ENCODE measurements at places on chromosomes 7 and 10.

DNA sequence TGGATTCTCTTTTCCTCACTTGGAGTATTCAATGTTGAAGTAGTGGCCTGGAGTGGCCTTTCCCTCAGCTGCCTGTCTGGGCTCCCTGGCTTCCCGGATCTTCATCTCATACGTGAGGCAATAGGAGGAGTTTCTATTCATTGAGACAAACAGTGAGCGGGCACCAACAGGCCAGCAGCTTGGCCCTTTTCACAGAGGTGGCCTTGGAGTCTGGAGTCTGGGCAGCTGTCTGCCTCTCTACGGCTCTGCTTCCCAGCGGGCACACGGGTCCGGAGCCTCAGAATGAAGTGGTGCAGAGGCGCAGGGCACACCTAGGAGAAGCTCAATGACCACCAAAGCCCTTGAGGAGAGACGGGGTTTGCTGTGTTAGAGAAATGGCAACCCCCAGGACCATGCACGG lies 169.4 kb downstream of the CCDC3 start:
- no peak for DNase-seq

DNA sequence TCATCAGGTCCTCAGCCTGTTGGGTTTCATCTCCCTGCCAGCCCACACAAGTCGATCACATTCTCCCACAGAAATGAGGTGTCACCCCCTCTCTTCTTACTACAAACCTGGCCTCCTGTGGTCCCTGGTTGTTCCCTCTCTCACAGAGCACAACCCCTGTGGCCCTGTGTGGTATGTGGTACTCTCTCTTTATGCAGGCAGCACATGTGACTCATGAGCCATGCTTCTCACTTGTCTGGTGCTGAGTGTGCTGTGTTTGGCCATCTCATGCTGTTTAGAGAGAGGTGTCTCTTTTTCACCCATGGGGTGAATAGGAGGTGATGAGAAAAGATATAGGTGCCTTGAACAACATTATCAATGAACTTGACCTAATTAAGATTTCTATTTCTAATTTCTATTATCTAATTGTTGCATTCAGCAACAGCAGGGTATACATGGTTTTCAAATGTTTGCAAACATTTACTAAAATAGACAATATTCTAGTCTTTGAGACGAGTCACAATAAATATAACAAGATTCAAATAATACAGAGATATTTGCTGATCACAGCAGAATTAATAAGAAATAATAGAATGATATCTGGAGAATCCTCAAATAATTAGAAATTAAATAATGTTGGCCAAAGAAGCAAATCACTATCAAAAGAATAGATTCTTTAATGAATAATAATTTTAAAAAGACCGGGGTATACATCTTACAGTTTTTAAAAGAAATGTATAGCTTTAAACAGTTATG lies 633.8 kb upstream of the IGFBP3 start:
- DNase-seq, result no peak

DNA sequence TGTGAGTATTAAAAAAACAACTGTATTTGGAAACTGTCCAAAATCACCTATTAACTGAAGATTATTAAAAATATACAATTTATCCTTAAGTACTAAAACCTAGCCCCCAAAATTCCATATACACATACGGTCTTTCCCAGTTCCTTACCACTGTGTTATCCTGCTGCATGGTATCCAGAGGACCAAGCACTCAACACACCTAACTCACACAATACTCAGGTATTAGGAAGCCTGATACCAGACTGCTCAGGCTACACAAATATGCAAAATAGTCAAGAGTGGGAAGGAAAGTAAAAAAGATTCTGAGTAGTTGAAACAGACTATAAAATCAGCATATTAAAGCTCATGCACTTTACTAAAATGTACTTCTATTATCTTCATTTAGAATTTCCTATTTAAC lies 67.2 kb downstream of the EPC1 start:
- no peak for DNase-seq

- no peak for DNase-seq
Observed at GRCh38 chr10:118594392-118595063, 920 bp downstream of the PRLHR start.

DNA sequence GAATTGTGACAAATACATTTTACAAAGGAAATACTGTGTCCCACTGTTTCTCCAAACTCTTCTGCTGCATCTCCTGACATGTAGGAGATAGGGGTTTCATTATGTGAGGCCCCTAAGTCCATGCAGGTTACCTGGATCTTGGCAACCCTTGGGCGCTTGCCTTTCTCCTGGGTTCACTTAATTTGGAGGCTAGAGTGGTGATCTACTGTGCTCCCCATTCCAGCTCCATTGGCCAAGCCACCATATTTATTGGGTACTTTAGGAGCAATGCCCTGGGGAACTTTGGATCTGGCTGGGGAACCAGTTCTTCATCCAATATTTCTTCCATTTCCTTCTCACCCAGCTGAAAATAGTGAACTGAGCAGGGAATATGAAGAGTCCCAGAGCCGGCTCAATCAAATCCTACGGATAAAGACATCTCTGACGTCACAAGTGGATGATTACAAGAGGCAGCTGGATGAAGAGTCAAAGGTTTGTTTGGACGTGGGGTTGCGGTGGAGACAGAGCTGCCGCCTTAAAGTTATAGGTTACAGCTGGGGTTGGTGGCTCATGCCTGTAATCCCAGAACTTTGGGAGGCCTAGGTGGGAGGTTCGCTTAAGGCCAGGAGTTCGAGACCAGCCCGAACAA lies 18.5 kb downstream of the MYH16 start:
- no peak for DNase-seq

GRCh38 chr7:152711444-152711944 lies 35.6 kb upstream of the XRCC2 start:
- DNase-seq, result no peak

- DNase-seq, result no peak
Observed at GRCh38 chr10:60731134-60731885, 47.0 kb upstream of the CDK1 start.

GRCh38 chr10:99906470-99906869 lies 103.3 kb downstream of the DNMBP start:
- no peak for DNase-seq

GRCh38 chr7:55641811-55642210 lies 69.5 kb upstream of the VOPP1 start:
- no peak for DNase-seq

DNA sequence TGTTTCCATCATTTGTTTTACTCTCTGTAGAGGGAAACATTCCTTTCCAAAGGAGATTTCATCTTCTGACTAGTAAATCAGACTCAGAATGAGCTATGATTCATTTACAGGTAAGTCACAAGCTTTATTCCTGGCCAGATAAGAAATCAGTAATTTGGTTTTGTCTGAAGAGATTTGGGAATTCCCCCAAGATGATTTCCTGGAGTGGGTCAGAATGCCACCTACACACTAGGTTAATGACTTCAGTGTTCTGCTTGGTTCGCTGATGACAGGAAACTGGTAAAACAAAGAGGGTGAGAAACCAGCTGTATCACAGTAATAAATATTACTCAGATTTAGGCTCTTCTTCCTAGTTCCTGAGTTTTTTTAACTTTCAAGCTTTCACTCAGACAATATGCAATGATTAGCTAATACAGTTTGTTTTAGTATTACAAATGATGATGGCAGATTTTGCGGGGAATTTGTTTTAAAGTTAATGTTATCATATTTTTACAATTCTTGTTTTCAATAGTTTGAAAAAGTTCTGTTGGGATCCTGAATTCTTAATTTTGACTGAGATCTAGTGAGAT lies 8.3 kb upstream of the ASZ1 start:
- no peak for DNase-seq

GRCh38 chr7:102306916-102307677 lies 20.4 kb downstream of the SH2B2 start:
- no peak for DNase-seq

DNA sequence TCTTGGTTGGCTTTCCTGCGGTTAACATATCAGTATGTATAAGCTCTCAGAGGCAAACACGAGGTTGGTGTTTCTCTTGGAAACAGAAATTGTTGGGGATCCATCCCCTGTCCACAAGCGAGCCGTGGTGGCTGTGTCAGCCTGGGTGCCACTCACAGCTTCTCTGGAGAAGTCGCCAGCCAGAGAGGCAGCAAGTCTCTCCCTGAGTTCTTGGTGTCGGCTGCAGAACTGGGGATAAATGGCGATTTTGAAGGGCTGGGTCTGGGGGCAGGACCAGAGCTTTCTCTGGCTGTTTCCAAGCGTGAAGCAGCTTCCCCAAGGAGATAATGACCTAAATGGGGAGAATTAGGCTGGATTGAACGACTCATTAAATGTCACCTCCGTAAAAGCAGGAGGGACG lies 335.3 kb downstream of the GLRX3 start:
- no peak for DNase-seq

DNA sequence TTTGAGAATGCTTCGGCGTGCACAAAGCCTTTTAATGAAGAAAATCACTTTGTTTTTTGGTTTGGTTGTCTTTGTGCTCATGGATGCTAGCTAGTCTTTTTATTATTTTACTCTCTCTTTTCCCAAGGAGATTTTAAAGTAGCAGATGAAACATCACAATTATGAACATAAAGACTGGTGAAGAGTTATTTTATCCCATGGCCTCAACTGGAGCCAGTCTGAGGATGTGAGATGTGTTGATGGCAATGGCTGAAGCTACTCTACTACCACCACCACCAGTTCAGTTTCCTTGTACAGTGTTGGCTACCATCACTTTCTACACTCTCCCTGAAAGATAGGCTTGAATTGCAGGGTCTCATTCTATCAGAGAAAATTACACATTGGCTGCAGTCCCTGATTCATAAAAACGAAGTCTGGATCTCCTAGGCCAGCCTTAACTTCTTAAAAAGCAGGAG lies 494 bp upstream of the HERC4 start:
- DNase-seq, result no peak

DNA sequence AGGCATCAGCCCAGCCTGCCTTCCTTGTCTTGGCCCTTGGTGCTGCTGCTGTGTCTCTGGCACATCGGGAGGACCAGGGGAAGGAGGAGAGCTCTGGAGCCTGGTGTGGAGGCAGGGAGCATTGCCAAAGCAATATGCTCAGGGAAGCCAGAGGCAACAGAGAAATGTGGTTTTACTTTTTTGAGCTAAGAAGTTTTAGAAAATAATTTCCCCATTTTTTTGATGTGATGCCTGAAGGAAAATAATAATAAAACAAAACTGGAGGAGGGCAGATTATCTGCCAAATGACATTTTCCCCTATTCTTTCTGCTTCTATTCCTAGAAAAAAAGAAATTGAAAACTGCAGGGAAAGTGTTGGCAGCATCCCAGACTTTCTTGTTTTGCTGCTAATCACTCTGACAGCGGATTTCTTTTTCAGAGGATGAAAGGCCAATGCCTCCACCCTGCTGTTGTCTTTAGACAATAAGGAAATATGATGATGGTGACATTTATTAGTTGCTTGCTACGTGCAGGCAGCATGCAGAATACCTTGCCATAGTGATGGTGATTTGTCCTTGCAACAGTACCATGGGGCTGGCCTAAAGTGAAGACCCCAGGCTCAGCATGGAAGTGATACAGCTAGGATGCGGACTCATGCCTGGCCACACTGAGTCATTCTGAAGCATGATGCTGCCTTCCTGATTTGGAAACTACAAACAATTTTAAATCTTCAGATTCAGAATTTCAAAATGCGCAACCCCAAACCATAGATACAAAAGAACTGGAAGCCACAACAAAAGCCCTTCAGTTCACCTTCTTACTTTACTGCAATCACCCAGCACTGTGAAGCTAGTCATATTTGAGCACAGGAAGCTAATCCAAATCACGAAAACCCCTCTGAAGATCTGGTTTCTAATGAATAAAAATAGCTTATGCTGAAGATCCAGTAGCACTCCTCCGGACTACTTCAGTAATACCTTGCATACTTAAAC lies 260.2 kb upstream of the TMEM72 start:
- no peak for DNase-seq

DNA sequence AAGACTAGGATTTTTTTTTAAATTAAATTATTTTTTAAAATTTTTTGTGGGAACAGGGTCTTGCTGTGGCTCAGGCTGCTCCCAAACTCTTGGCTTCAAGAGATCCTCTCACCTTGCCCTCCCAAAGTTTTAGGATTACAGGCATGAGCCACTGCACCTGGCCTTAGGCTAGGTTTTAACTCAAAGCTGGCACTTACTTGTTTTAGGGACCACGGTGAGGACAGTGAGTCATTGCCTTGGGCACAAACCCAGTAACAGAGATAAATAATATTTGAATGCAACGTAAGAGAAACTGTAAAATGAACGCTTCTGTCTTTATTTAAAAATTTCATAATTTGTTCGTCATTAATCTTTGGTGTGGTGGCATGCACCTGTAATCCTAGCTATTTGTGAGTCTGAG lies 96.6 kb downstream of the GATA3 start:
- no peak for DNase-seq

DNA sequence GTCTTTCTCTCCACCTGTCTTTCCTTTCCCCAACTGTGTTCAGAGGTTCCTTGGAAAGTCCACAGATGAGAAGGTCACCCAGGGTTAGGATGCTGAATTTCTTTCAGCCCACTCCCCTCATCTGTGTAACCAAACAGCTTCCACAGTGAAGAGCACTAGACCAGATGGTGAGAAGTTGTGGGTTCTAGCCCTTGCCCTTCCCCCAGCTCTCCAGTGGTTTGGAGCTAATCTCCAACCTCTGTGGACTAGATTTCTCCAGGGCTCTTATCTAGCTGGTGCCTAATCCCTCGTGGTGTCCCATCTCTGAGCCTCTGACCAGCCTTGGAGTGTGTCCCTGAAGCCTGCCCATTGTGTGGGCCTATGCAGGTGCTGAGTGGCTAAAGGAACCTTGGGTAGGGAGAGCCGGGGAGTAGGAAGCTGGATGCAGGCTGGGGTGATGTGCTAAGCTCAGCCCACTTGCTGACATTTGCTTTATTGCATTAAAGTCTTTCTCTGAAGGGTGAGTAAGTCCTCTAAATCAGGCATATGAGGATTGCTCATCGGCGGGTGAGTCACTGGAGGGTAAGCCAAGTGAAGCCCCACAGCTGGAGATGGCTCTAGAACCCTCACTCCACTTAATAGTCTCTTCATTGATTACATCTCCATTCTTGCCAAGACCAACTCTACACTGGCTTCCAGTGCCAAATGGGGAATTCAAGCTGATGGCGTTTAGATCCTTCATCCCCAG lies 14.9 kb downstream of the DUSP5 start:
- no peak for DNase-seq

DNA sequence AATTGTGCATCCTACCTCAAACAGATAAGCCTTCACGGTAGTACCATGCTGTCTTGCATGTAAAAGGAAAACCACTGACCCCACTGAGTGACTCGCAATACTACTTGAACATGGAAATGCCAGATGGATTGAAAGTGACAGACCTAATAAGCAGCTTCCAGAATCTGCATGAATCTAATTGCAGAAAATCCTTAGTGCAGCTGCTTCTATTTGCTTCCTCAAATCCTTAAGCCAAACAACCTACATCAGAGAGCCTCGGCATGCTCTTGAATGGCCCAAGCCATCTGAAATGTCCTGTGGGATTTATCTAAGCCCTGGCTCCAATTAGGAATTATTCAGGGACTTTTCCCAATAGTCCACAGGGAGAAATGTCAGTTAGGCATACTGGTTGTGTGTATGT lies 509.5 kb upstream of the CELF2 start:
- no peak for DNase-seq
